RWPE2 (cell line): ENCODE measurements at places on chromosomes 2 and 18.

GRCh38 chr2:222792001-222792611, 68.7 kb upstream of the ACSL3 start:
- DNase-seq = no peak

DNA sequence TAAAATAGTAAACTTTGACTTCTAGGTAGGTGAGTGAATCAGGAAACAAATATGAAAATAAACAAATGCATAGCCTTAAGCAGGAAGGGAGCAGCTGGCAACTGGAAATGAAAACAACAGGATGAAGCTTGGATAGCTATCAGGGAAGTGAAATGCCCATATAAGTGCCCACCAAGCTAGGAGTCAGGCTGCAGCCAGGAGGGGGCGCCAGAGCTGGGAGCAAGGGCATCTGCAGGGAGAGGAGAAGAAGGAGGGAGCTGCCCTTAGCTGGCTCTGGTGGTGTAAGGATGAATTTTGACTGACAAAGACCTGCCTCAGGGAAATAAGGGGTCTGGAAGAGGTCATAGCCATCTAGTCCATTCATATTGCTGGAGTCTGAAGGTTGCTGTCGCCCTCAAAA, 298.3 kb downstream of the TDRD15 start:
- no peak for DNase-seq

DNA sequence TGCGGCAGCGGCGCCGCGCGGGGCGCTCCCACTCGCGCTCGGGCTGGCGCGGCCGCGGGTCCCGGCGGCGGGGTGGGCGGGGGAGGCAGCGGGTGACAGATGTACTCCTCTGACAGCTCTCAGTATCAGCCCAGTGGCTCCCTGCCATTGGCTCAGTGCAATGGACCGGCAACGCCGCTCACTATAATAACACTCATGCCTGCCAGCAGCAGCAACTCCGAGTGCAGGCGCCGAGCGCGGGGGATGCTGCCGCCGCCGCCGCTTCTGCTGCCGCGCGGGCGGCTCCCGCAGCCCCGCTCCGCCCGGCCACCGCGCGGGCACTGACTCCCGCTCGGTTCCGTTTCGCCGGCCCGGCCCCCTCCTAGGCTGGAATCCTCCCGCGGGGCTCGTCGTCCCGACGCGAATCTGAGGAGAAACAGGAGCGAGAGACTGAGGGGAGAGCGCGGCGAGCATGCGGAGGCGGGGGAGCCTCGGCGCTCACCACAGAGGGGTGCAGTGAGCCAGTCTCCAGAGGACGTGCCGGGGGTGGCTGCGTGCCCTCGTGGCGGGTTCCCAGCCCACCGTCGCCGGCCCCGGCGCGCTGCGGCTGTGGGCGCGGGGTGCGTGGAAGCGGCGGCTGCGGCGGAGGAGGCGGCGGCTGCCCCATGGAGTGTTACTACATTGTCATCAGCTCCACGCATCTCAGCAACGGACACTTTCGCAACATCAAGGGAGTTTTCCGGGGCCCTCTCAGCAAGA, at the start of gene ZNF804A:
Gene ZNF804A (plus strand): TSS at position 214 of the 738 bp plus-strand sequence. CDS start 431 bp downstream, at position 645.
- no peak for DNase-seq

- DNase-seq = no peak
Observed at GRCh38 chr2:102116630-102117471, 25.7 kb upstream of the IL1R1 start.

DNA sequence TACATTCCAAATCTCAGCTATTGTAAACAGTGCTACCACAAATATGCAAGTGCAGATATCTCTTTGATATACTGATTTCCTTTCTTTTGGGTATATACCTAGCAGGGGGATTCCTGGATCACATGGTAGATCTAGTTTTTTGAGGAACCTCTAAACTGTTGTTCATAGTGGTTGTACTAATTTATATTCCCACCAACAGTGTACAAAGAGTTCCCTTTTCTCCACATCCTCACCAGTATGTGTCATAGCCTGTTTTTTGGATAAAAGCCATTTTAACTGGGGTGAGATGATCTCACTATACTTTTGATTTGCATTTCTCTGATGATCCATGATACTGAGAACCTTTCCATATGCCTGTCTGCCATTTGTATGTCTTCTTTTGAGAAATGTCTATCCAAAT, 6.3 kb upstream of the CCNT2 start:
- DNase-seq = no peak

GRCh38 chr2:240997856-240998705, at the start of gene SNED1:
TSS of gene SNED1 (plus strand) at chr2:240998618. CDS start at chr2:240998838, 220 bp downstream.
- peak; percentile 79 for DNase-seq

- DNase-seq = no peak
Observed at GRCh38 chr2:134319596-134320254, 65.9 kb downstream of the MGAT5 start.

DNA sequence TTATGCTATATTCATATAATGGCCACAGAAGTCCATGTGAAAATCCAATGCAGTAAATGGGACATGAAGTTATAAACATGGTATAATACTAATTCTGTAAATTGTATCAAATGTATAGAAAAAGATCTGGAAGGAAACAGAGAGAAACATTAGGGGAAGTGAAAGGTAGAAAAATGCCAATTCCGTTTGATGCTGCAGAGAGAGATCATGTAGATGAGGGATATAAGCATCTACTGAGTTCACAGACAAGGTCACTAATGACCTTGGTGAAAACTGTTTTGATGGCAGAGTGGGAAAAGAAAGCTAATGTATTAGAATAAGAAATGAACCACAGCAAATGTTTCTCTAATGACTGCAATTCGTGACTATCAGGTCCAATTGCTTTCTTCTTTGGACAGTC, 56.0 kb downstream of the BARD1 start:
- DNase-seq = no peak

DNA sequence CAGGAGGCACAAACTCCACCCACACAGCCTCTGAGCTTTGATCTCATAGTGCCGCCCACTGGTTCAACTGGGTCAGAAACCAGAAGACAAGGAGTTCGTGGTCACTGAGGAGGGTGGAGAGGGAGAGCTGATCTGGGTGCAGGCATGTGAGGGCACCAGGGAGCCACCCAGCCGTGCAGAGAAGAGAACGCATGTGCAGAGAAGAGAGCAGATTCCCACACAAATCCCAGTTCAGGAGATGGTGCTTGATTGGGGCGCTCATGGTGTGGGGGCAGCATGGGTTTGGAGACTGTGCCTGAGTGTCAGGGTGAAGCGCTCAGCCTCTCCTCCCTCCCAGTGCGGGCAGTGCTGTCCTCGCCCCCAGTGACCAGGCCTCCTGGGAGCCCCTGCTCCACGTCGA, 375.2 kb upstream of the MYT1L start:
- peak; percentile 28 for DNase-seq

GRCh38 chr18:25123438-25124232, 228.3 kb downstream of the ZNF521 start:
- DNase-seq = no peak

- DNase-seq = no peak
Observed at GRCh38 chr2:190462181-190462580, 54.0 kb downstream of the MFSD6 start.

GRCh38 chr2:171341394-171342066, 92.3 kb downstream of the METTL8 start:
- DNase-seq = no peak

GRCh38 chr18:10113121-10114022, 199.6 kb downstream of the VAPA start:
- no peak for DNase-seq

DNA sequence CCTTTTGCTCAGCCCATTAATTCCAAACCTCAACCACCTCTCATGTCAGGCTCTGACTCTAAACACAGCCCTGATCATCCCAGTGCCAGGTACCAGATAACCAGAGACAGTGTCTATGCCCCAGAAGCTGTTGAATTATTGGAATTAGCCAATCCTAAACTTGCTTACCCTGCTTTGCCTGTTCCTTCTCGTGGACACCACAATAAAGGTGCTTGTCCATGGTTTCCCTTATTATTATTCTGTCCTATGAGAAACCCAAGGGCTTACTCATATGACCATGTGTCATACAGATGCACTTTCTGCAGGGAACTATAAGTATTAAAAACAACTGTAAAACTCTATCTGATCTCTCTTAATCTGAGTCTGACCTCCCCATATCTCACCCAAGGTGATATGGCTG, 2193.8 kb upstream of the PIK3C3 start:
- DNase-seq = no peak

DNA sequence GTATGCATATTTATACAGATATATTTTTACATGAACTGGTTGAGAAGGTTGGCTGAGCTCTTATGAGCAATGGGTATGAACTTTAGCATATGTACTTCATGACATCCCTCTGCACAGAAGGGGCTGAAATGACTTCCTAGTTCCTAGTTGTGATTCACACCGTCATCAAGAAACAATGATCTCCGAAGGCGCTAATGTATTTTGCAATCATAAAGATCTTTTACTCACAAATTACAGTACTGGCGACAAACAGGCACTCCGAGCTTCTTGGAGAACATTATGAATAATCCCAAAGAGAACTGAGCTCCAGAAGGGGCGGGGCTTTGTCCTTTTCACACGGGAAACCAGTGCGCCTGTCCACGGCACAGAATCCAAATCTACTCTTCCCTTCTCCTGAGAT, 18.1 kb downstream of the BCL2 start:
- no peak for DNase-seq

- DNase-seq = no peak
Observed at GRCh38 chr18:54608028-54608642, 17.1 kb downstream of the DYNAP start.

GRCh38 chr2:233964581-233964980, 47.4 kb downstream of the TRPM8 start:
- DNase-seq = no peak

- DNase-seq = no peak
Observed at GRCh38 chr2:134924912-134925311, 6.3 kb downstream of the CCNT2 start.

DNA sequence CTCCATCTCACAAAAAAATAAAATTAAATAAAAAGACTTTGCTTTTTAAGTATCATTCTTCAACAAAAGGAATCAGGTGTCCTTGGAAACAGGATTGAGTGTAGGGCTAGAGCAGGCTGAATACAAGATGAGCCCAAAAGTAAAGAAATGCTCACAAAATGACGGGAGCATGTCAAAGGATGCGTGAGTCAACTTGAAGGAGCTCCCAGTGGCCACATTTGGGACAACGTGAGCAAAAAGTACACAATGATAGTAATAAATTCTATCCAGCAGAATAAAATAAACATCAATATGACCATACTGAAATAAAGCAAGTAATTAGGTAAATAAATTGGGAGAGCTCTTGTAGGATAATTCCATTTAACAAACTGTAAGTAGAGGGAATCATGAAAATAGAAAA, 220.7 kb downstream of the PHLPP1 start:
- no peak for DNase-seq

DNA sequence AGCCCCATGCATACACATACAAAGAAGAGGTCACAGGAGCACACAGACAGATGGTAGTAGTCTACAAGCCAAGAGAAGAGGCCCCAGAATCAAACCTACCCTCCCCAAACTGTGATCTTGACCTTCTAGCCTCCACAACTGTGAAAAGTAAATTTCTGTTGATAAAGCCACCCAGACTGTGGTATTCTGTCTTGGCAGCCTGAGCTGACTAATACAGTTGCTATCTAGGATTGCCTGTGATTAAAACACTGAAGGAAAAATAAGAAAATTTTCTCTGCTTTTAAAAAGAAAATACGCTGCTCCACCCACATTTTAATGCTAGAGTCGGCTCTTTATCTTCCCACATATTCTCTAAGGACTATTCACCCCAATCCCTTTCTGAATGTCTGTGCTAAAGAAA, 143.7 kb upstream of the TMEM200C start:
- no peak for DNase-seq

DNA sequence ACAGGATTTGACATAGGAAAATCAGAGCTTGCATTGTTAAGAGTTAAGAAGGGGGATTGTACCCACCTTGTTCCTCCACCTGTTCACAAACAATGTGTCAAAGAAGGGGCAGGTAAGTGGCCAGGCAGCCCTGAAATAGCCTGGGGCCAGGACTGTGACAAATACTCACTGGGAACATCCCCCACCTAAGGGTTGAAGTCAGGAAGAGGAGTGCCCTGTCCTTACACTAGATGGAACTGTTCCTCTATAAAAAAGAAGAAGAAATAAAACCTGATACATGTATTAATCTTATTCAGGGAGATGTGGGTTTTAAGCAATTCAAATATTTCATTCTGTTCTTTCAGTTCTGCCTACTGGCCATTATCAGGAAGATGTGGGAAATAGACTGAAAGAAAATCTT, 41.9 kb downstream of the TACR1 start:
- DNase-seq = no peak

DNA sequence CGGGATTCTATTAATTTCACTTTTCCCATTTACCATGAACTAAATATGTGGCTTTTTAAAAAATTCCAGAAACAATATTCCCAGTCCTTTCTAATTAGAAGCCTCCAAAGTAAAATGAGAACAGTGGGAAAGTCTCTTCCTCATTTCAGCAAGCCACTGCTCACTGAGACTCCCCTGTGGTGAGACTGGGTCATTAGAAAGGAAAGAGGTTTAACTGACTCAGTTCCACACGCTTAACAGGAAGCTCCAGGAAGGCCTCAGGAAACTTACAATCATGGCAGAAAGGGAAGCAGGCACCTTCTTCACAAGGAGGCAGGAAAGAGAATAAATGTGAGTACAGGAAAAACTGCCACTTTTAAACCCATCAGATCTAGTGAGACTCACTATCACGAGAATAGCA, 258.9 kb upstream of the CHAC2 start:
- DNase-seq = no peak

DNA sequence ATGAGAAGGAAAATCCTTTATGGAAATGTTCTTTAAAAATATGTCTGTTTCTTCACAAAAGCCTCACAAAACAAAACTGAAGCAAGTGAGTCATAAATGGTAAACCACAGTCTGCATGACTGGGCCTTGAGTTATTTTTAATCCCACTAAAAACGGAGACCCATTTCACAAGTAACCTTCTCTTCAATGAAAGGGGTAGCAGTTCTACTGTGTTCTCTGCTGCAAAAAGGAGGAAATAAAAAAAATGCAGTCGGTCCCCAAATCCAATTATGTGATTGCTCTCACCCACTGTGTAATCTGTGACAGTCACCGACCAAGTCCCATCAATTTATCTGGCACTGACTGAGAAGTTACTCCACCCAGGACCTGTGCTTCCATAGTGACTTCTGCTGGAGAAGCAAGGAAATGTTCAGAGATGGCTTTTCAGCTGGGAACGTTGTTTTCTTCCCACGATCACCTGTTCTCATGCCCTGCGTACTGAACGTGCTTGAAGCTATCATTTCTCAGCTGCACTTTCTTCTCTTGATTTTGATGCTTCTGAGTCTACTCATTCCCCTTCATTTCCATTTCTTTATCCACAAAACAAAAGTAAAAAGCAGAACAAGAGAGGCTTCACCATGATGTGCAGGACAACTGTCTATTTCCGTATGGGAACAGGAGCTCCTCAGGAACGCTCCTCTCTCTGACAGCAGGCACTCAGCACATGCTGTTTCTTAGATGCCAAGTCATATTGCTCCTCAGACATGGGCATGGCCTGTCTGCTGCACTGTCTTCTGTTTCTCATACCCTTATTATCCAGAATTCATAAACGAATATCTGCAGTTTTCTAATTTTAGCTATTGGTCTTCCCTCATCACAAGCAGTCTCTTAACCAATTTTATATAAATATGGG, 80.0 kb upstream of the TMEM200C start:
- DNase-seq = no peak
